ENCODE measurements at places on chromosomes 16 and 17.

DNA sequence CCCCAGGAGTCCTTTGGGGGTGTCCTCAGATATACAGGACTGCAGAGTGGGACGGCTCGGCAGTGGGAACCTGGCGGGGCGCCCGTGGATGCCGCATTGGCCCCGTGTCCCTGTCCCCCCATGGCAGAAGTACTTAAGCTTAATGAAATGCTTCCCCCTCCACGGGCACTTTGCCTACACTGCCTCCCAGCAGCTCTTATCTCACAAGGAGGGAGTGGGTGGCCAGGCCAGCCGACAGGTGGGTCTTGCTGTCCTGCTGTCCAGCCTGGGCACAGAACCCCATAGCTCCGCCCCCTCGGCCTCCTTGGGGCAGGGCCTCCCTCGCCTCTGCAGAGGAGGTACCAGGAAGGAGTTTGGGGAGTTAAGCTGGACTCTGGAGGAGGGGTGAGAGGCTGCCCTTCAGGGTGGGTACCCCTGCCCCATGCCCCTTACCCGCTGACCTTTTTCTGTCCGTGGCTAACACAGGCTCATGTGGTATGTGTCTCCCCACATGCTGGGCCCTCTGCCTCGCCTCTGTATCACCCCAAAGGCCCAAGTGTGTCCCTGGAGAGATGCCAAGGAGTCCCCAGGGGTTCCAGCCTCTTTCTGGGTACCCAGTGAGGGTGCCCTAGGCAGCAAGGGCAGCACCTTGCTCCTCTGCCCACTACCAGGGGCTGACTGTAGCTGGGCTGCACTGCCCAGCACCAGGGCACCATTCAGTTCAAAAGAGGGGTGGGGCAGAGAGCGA, 8.7 kb downstream of the THRA start:
- DNase-seq: peak; percentile 59

GRCh38 chr16:87653234-87653633, 50.9 kb downstream of the JPH3 start:
- no peak for DNase-seq

- DNase-seq: no peak
These were observed 85.9 kb downstream of the SPAG9 start for GRCh38 chr17:51034800-51035199.

DNA sequence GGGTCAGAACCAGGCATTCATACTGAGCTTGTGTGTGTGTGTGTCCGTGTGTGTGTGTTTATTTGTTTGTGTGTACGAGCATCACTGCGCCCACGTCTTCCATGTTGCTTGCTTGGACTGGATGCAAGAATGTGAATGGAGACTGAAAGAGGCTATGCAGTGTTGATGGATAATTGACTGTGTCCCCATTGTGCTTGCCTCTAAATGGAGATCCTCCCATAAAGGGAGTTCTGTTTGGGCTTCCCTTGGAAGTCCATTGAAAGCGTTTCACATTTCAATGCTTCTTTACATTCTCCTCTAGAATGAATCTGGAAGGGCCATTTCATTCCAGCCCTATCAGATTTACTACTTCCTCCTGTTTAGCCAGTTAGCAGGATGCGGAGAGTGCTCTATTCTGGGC, 124.0 kb downstream of the GP2 start:
- no peak for DNase-seq

DNA sequence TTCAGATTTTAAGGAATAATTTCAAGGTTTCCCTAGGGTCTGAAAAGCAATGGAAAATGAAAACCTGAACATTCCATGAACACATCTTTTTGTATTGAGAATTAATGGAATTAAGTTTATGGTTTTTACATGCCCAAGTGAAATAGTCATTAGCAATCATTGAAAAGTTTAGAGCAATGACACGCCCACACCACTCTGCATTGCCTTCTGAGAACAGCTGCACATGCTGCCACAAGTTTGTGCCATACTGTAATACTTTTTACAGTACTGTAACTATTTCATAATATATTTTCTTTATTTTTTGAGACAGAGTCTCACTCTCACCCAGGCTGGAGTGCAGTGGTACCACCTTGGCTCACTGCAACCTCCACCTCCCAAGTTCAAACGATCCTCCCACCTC, 345.2 kb upstream of the PMFBP1 start:
- DNase-seq: no peak

DNA sequence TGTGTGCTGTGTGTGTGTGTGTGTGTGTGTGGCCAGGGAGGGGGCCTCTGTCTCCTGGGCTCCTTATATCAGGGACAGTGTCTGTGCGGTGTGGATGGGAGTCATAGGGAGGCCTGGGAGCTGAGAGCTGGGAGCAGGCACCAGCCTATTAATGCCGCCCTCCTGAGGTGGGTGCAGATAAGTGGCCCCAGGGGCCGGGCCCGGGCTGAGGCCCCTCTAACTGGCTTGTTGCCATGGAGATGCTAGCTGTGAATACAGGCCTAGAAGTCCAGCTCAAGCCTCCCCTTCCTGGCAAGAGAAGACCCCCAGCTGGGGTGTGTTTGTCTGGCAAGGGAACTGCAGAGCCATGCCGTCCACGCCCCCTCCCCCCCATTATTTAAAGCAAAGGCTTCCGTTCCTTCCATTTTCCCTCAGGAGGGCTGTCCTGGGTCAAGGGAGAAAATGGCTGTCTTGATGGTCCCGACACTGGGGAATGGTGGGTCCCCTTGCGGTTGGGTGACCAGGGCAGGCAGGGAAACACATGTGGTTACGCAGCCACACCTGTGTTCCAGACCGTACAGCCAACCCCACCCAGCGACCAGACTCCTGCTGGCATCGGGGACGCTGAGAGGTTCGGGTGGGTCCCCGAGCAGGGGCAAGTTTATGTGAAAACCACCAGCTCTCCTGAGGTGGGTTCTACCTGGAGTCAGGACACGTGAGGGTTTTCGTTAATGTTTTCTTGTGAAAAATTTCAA, 141.1 kb downstream of the MRM1 start:
- no peak for DNase-seq

GRCh38 chr17:82867763-82868325, 28.0 kb upstream of the ZNF750 start:
- no peak for DNase-seq

DNA sequence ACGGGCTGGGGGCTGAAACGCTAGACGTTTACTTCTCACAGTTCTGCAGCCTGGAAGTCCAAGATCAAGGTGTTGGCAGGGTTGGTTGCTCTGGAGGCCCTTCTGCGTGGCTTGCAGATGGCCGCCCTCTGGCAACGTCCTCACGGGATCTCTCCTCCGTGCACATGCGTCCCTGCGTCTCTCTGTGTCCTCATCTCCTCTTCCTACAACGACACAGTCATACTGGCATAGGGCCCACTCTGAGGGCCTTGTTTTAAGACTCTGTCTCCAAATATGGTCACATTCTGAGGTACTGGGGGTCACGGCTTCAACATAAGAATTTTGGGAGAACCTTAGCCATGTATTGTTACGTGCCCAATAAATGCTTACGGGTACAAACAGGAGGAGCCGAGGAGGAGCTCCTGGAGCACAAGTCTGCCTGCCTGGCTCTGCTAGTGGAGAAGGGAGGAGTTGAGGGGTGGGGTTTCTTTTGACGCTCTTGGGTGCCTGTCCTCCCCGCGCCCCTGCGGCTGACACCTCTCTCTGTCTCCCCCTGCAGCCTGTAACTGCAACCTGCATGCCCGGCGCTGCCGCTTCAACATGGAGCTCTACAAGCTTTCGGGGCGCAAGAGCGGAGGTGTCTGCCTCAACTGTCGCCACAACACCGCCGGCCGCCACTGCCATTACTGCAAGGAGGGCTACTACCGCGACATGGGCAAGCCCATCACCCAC, 141.1 kb downstream of the NTN1 start:
- no peak for DNase-seq

DNA sequence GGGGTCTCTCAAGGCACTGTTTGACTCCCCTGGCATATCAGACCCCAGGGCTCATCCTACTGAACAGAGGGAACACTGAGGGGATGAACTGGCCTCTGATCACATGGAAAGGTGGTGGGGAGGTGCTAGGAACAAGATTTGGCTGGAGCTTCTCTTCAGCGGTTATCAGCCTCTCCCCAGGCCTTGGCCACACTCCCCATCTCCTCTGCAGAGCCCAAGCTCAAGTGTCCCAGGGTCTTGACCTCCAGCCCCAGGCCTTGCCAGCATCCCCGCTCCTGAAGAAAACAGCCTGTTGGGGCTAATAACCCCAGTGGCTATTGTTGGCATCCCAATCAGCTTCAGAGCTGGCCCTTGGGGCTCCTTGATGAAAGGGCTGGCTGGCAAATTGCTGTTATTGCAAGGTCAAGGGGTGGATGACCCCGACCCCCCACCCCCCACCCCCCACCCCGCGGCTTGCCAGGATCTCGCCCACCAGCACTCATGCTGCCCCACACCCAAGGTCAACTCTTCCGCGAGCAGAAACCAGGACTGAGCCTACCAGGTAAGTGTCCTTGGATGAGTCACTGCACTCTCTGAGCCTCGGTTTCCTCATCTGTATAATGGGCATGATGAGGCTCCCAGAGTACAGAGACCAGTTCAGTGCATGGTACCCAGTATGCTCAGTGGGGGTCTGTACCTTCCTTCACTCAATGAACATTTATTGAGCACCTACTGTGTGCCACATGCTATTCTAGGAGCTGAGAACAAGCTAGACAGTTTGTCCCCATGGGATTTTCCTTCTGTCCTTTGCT, 18.8 kb upstream of the FAM83G start:
- no peak for DNase-seq

DNA sequence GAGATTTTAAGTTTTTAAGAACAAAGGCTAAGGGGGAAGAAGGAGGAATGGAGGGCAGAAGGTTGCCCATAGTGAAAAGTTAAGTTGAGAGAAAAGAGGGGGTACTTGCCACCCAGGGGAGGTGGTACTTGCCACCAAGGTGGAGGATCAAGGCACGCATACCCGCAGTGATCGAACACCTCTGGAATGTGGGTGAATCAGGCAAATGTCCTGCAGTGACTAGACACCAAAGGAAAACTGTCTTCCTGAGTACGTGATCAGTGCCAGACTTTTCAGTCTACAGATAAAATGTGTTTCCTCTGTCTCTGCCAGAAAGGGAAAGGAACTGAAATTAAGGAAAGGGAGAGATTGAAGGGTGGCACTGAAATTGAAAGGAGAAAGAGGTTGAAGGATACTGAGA, 2285.3 kb downstream of the TP53TG3F start:
- no peak for DNase-seq

DNA sequence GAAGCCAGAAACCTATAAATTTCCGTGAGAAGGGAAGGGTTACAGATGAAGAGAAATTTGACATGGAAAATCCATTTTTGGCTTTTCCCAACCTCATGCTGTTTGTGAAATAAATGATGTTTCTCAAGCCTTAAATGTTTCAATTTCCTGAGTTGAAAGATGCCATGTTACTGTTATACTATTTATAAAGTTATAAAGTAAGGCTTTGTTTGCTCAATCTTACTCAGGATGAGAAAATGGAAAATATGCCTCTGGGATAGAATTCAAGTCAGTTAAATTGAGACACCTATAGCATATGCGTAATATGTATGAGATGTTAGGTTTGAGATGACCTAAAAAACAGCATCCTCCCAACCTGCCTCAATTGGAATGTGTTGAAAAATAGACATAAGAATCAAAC, 19.9 kb upstream of the FAM20A start:
- no peak for DNase-seq

DNA sequence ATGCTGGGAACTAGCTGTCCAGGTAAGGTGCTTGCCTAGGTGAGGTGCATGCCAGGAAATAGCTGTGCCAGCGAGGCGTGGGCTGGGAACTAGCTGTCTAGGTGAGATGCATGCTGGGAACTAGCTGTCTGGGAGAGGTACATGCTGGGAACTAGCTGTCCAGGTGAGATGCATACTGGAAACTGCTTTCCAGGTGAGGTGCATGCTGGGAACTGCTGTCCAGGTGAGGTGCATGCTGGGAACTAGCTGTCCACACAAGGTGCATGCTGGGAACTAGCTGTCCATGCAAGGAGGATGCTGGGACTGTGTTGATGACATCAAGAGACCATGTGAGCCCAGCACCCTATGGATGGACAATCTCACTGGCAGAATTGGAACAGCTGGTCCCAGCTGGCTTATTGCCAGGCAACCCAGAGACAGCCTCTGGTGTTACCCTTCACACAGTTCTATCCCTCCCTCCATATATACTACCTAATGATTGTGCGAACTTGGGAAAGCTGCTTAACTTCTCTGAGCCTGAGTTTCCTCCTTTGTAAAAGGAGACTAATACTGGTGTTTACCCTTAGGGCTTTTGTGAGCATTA, 479.9 kb upstream of the RBFOX1 start:
- no peak for DNase-seq

DNA sequence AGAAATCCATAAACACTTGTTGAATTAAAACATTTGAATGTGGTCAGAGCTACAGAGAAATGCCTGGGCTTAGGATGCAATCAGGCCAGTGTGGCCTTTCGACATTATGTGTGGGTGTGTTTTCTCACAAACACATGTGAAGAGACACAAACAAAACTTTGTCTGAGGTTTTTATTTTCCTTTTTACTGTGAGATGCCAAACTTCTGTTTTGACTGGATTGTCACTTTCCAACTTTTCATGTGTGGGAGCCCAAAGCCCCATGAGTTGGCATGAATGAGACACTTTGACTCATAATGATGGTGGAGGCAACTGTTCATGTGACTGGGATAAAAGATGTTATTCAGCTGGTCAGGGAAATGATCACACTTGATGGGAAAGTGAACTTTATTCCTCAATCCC, 71.9 kb upstream of the GAS7 start:
- DNase-seq: no peak

- peak; percentile 62 for DNase-seq
These were observed 43.4 kb downstream of the HNF1B start for GRCh38 chr17:37701496-37701898.

DNA sequence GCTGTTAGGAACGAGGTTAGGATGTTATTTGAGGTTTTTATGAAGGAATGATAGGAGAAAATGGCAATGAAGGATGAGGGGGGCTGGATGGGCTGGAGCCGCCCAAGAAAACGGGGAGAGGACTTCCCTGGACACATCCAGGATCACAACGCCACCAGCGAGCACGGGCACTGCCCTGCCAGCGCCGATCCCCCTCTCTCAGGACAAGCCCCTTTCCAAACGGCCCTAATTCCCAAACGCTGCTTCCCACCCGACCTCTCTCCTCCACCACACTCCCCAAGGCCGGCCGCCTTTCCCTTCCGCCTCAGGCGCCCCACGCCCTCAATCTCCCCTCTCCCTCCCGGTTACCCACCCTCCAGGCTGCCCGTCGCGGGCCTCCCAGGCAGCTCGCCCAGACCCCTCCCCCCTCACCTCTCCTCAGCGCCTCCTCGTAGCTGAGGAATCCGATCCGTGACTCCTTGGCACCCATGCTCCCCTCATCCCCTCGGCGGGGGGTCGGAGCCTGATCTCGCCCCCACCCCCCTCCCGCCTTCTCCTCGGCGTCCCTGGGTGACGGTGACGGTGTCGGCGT, 377 bp downstream of the USP32 start:
- no peak for DNase-seq

- no peak for DNase-seq
These were observed 4.8 kb upstream of the MEAK7 start for GRCh38 chr16:84509032-84509950.

- no peak for DNase-seq
These were observed 437.6 kb downstream of the MAF start for GRCh38 chr16:79162977-79163376.

- DNase-seq: peak; percentile 45
These were observed at the start of gene MVP for GRCh38 chr16:29820271-29820701. Gene MVP (plus strand): TSS chr16:29820462. CDS start chr16:29830550, 10,088 bp downstream.

All from hematopoietic multipotent progenitor cell treated with erythropoietin and hydrocortisone succinate and interleukin-3 and kit ligand, for 15 days (in vitro differentiated cells).